ENCODE measurements at places on chromosomes 12 and 14.

DNA sequence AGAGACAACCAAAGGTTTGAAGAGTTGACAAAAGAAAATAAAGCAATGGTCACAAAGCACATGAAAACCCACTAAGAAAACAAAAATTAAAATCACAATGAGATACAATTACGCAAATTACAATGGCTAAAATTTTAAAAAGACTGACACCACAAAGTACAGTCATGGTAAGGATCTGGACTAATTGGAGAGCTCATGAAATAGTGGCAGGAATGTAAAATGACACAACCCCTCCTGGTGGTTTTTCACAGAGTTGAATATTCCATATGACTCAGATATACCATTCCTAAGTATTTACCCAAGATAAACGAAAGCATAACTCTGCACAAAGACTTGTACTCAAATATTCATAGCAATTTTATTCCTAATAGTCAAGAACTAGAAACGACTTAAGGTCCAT, 65.9 kb downstream of the NOVA1 start:
- no peak for DNase-seq

DNA sequence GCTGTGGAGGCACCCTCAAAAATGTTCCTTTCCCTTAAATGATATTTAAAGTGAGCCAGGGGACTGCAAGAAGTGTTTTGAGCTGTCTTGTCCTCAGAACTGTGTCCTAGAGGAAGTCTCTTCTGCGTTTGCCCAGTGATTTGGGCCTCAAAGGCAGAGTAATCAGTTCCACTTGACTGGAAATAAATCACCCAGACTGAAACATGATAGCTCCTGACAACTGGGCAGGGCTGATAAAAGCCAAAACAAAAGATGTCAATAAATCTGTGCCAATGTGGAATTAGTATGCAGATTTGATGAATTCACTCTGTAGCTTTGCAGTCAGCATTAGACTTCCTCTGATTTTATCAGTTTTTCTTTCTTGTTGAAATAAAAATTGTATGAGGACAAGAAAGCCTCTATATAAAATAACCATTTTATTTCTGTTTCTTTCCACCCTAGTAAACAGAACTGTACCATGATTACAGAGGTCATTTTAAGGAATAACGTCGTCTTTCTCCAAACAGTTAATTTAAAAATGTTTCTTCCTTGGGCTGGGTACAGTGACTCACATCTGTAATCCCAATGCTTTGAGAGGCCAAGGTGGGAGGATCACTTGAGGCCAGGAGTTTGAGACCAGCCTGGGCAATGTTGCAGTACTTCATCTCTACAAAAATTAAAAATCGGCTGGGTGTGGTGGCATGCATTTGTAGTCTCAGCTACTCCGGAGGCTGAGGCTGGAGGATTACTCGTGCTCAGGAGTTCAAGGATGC, 180.8 kb downstream of the ERC1 start:
- no peak for DNase-seq

DNA sequence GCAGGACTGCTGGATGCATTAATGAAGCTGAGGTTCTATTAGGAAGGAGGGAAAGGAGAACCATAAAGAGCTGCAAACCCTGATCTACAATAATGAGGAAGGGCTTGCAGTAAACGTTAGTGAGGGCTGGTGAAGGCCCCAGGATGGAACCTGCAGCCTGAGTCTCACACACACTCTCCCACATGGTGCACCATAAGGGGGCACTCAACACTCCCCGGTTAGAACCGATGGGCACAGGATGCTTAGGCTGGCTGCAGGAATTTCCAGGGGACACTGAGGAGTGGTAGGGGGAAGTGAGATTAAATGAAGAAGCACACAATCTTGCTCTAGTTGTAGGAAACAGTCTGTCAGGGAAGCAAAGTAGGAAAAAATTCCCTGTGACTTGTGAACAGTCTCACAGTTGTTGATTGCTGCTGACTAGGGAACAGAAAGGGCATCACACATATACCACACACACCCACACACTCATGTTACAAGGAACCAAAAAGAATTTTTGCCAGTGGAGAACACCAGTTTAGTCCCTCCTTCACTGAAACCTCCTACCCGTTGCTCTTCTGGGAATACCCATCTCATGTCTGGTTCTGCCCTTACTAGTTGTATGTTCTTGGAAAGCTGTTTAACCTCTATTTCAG, 56.2 kb upstream of the FERMT2 start:
- no peak for DNase-seq

DNA sequence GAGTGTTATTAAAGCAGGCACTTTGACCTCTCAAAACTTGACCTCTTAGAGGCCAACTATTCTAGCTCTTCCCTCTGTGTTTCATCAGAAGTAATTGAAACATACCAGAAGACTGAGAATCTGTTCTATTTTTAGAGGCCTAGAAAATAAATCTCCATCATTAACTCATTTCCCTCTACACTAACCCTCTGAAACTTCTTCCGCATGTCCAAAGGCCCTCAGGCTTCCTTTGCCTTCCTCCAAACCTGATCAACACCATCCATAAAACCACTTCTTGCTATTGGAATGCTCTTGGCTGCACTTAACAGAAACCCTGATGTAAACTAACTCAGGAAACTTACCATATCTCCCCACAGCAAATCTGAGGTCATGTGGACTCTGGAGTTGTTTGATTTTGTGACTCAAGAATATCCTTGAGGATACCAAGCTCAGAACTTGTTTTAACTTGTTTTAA, 196.4 kb downstream of the RPAP3 start:
- DNase-seq: no peak

DNA sequence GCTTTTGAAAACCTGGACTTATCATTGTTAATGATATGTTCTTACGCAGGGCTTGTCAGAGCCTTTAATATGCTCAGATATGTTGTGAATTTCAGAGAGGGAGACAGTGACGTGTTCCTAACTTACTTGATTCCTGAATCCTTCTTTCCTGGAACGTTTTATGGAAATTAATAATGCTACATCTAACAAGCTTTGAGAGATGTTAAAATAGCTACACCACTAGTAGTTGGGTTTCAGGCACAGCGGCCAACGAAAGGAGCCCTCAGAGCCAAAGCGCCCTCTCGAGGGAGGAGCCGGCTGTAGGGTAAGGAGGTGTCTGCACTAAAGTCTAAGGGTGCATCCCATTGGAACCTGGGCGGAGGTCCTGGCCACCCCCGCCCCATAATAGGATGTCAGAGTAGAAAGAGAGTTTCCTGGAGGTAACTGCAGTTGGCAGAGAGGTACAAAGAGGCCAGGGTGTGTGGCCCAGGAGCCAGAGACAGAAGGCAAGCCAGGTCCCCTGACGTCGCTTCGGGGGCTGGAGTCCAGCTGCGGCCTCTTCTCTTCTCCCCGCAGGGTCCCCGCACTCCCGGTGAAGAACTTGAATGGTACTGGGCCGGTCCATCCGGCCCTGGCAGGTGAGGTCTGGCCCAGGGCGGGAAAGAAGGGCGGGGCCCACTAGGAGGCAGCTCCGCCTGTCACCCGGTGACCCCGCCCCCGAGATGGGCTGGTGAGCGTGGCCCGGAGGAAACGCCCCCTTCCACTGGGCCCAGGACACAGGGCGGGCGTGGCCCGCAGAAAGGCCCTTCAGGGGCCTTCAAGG, 36.3 kb downstream of the DTX1 start:
- no peak for DNase-seq

- DNase-seq: no peak
These were observed 9.9 kb upstream of the PTHLH start for GRCh38 chr12:27982385-27982784.
